Activated CD4-positive, alpha-beta T cell treated with anti-CD3 and anti-CD28 coated beads, Interleukin-2, amount 10 ng/mL, durations not matched to agents 7 days and 5 days (primary cell): ENCODE measurements at places on chromosomes 5 and 9. TPM values are rescaled to one million over a fixed set of nuclear protein-coding genes. Genes with fewer than 3 reads are reported as not detected.

The CCNB1 gene
- total RNA-seq: 175 TPM

The AK1 gene
- total RNA-seq: 53.7 TPM

- DNase-seq: peak; percentile 78
These were observed 92.9 kb upstream of the MTAP start for GRCh38 chr9:21709464-21710058.

- no peak for DNase-seq
These were observed 1.5 kb downstream of the COL27A1 start for GRCh38 chr9:114156657-114157421.

The GHR gene
- total RNA-seq: not detected

The HIGD2A gene
- 143 TPM for total RNA-seq
